Inflammatory macrophage (primary cell): ENCODE measurements at places on chromosomes 11 and 22.

DNA sequence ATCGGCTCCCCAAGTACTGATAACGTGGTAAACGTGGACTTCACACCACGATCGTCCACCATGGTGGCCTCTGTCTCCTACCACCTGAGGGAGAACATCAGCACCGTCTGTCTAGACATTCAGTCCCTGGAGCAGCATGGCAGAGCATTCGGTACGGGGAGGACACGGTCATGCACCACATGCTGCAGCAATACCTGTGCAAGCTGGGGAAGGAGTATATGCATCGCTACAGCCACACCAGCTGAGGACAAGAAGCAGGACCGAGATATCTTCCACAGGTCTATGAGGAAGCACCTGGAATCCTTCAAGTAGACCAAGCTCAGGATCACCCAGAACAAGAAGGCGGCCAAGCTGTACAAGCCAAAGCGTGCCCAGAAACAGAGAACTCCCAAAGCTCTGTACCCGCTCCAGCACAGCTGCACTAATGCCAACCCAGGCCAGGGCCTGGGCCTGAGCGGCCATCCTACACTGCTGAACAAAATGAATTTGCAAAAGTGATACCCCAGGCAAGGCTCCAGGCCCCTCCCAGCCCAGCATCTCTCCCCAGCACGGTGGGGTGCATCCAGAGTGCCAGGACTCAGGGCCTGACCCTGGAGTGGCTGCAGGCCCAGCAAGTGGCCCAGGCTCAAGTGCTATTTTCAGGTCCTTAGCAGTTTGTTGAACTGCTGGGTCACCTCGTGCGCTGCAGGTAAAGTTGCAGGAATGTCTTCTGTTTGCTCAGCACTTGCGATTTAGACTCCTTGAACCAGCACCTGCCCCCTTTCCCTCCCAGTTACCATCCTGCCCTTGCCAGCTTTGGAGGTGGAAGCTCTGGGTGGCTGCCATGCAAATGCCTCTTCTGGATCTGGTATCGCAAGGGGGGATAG is 119.3 kb upstream of the SERPIND1 start:
- DNase-seq = no peak

DNA sequence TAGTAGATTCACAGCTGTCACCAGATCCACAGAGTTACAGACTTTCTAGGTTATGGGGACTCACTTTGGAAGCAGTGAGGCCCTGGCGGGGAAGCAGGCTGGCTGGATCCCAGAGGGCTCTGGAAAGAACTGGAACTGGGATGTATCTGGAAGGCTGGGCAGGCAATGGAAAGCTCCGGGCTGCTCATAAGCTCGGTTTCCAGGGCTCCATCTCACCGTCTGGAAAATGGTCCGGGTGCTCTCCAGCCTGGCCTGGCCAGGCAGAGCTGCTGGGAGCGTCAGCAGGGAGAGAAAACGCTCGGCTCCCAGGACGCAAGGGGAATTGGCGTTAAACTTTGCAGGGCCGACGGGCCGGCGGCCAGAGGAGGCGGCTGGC is 335 bp upstream of the SEZ6L start:
- no peak for DNase-seq

GRCh38 chr11:128593281-128593680 is 5.9 kb upstream of the ETS1 start:
- no peak for DNase-seq

DNA sequence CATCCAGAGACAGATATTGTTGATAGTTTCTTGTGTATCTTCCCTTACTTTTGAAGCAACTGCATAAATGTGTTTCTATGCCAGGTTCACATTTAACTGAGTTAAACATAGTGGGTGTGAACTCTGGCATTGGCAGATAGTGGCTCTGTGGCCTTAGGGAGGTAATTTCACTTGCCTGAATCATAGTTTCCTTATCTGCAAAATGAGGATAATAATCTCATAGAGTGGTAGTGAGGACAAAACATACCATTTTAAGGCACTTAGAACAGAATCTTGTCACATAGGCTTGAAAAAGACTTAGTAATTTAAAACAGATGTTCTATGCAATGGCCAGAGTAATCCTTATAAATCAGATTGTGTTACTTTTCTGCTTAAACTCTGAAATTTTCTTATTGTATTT is 56.4 kb upstream of the SYN3 start:
- DNase-seq = no peak

- DNase-seq = no peak
Observed at GRCh38 chr11:36130401-36130800, 158.8 kb downstream of the COMMD9 start.

GRCh38 chr22:31308181-31308580 is 15.9 kb upstream of the PIK3IP1 start:
- no peak for DNase-seq

- DNase-seq = no peak
Observed at GRCh38 chr11:69277074-69277809, 16.7 kb upstream of the MYEOV start.

- no peak for DNase-seq
Observed at GRCh38 chr22:20999350-21000206, 2.3 kb downstream of the THAP7 start.

- no peak for DNase-seq
Observed at GRCh38 chr11:104699981-104700380, 198.3 kb downstream of the CASP12 start.

DNA sequence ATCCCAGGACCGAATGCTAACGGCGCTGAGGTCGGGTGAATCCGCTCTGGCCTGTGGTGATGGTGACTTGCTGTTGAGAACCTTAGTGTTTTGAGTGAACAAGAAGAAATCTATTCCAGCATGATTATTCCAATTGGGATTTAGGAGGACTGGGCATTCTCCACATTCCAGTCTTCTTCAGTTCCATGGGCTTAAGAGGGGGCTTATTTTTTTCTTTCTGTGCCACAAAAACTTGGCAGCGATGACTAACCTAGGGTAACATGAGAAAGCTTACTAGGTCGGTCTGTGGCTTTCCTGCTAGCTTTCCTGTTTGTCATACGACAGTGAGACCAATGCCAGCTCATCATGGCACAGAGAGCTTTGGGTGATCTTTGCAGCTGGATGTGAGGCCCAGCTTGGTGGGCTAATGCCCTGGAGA is 62.9 kb upstream of the ATXN10 start:
- no peak for DNase-seq

- no peak for DNase-seq
Observed at GRCh38 chr22:29661336-29661735, 57.9 kb downstream of the NF2 start.

DNA sequence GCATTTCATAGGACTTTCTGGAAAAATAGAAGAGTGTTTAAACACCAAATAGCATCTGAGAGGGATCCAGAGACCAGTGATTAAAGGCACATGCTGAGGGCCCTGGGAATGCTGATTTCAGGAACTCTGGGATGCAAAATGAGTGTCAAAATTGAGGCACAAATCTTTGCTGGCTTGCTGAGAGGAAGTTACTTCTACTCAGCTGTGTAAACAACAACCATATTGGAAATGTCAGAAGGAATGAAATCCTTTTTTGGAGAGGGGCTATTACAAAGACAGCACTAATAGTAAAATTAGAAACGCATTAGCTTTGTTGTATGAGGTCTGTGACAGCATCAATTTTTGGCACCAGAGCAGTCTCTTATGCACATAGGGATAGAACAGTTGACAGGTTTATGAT is 267.8 kb upstream of the RAG2 start:
- no peak for DNase-seq

DNA sequence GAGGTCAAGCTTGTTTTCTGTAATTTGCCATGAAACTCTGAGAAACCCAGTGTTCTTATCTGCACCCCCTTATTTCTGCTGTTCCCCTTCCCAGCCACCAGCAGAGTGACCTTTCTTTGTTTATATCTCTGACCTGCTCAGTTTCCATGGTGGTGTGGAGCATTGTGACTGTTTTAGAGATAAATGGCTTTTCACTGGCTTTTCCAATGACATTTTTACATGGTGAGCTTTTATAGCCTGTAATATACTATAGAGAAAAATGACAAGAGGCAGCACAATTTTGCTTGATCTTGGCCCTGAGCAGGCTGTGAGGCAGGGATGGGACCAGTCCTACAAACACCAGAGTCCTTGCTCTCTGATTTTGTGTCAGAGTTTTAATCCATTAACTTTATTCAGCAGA is 233.9 kb downstream of the FAT3 start:
- DNase-seq = no peak

GRCh38 chr11:1209371-1210057 is 13.4 kb upstream of the MUC5B start:
- no peak for DNase-seq

- no peak for DNase-seq
Observed at GRCh38 chr11:104390651-104391050, 226.7 kb upstream of the PDGFD start.

GRCh38 chr11:15589070-15589626 is 474.4 kb downstream of the INSC start:
- DNase-seq = no peak

- DNase-seq = peak; percentile 19
Observed at GRCh38 chr11:1559111-1559951, 12.7 kb downstream of the DUSP8 start.

DNA sequence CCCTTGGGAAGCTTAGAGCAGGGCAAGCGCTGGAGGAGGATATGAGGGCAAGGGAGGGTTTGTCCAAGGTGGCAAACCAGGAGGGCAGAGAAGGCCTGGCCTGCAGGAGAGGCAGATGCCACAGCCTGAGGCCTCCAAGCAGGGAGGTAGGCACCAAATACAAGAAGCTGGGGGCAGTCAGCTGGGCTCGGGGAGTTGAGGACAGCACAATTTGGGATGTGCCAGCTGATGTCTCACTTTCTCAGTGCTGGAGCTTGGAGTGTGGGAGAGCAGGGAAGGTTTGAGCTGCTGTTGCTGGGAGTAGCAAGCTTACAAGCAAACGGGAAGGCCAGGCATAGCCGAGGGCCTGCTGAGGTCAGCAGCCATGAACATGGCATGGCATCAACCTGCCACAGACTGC is 4.0 kb downstream of the ZDHHC24 start:
- no peak for DNase-seq

- DNase-seq = no peak
Observed at GRCh38 chr22:38308791-38309498, 8.3 kb downstream of the CSNK1E start.

- no peak for DNase-seq
Observed at GRCh38 chr22:24037851-24038765, 27.0 kb downstream of the CABIN1 start.

GRCh38 chr11:77109236-77110019 is 6.8 kb downstream of the OMP start:
- DNase-seq = no peak

- DNase-seq = no peak
Observed at GRCh38 chr22:48507171-48507570, 1320.5 kb downstream of the BRD1 start.
